ENCODE measurements at places on chromosomes 3 and 15.
A peak's percentile ranks its signal among the peaks of the same experiment; 100 is the strongest.

DNA sequence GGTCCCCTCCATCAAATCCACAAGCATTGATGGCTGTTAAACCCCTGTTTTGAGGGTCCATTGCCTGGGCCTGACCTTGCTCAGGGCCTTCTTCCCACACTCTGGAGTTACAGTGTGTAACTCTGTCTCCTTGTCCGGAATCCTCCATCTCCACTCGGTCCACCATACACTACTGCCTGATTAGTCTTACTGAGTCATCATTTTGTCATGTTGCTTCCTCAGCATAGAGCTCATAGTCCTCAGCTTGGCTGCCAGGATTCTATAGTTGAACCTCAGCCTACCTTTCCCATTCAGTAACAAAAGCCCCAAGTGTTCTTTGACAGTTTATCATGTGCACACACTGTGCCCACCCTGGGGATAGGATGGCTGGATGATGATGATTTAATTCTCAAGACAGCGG lies 113.0 kb downstream of the PDE8A start:
- DNase-seq = peak; percentile 29

GRCh38 chr15:75051191-75051608 lies 27.8 kb downstream of the PPCDC start:
- DNase-seq = no peak

DNA sequence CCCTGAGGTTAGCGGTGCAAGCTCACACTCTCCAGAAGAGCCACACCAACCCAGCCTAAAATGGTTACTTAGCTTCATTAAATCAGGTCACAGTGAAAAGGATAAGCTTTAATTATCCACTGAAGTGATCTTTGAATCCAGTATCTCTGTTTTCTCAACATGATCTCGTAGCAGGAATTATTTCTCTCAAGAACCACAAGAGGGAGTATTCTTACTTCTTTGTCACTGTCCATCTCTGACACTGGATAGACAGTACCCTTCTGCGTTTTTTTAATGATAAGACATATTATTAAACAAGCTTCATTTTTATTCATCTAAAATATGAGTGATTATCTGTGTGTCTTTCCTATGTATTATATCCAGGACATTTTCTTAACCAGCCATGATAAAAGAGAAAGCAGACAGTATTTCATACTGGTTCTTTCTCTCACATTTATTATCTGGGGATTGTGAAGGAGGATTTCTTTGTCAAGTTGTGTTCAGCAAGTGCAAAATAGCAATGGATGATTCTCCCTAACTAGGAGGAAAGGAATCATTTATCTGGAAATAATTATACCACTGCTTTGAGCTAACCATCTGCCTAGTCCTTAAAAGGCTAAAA lies 105.4 kb upstream of the CCDC54 start:
- DNase-seq = no peak

DNA sequence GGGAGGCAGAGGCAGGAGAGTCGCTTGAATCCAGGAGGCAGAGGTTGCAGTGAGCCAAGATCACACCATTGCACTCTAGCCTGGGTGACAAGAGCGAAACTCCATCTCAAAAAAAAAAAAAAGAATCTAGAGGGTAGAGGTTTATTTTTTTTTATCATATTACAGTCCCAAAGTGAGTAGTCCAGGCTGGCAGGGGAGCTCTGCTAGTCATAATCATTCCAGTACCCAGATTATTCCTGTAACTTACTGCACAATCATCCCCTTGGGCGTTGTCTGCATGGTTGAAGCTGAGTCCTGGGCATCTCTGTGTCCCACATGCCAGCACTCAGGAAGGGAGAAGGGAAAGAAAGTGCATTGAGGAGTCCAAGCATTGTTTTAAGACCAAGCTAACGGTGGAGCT lies 8.5 kb downstream of the CRELD1 start:
- DNase-seq = no peak

GRCh38 chr3:45330510-45331295 lies 57.7 kb upstream of the LARS2 start:
- no peak for DNase-seq

DNA sequence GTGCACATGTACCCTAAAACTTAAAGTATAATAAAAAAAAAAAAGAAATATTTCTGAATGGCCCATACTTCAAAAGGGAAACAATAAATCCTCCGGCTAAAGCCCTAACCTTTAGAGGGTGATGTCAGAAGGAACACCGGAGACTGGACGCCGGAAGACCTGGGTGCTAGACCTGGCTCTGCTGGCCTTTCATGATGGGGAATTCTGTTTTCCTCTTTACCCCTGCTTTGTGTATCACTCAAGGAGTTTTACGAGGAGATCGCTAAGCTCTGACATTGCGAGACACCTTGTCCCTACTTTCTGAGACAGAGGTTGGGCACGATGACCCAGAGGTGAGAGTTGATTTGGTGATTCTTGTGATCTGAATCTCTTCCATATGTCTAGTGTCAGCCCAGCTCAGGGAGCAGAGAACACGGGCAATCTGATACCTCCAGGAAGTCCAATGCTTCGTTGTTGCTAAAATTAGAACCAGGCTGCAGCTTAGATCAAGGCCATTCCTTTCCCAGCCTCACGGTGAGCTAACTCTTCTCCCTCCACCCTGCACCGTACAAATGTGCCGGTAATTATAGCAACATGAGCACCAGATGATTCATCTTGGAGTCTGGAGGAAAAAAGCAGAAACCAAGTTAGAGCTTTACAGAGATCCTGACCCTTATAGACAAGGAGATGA lies 42.0 kb upstream of the CFAP161 start:
- DNase-seq = no peak

DNA sequence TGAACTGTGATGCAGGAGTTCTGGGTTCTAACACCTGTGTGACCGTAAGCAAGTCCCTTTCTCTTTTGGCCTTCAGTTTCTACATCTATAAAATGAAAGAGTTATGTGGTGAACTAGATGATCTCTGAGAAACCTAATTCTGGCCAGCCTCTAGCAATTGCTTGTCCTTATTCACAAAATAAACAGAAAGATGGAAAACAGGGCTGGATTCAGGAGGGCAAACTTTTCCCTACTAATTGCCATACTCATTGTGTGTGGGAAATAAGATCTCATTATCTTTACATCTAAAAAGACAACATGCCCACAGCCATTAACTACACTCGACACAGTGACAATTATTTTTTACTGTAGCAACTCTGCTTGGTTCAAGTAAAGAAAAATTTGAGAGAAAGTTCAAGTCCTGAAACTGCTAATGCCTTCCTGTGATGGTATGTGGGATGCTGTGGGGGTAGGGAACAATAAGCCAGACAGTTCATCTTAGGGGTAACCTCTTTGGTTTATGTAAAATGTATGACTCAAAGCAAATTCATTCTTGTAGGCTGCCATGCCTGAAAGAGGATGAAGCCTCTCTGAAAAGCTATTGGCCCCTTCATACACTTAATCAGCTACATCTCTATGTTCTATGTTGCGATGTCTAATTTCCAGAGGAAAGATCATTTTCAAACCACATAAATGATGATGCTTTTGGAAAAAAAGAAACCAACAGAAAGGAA lies 177.6 kb upstream of the BCL6 start:
- DNase-seq = no peak

DNA sequence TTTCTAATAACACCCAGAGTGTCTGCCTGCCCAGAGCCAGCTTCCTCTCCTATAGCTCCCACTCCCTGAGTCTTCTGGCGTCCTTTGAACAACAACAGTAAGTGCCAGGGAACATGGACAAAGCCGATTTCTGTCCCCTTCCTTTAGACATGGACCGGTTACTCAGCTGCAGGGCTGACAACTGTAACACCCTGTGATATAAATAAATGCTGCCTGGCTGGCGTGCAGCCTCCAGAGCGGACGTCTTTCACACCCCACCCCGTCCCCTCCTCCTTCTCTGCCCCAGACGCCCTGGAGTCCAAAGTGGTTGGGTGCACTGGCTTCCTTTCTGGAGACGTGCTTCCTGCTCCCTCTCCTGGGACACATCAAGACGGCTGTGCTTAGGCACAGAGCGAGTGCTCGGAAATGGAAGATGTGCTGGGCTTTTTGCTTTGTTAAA lies 281.9 kb upstream of the LRRFIP2 start:
- no peak for DNase-seq

- no peak for DNase-seq
These were observed 282.1 kb downstream of the ZBTB20 start for GRCh38 chr3:114864970-114865369.

DNA sequence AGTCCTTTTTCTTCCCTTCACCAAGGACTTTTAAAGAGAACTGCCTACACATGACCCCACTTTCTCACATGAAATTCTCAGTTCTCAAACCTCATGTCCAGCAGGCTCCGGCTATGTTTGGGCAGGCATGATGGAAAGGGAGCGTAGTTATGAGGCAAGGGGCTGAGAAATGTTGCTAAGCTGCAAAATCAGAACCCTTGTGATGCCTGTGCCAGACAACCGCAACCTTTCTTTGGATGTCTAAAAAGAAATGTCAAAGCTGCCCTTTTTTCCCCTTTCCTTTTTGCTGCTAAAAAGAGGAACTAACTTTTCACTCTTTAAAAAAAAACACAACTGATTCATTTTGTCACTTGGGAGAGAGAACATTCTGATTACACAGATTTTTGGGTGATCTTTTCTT lies 19.2 kb downstream of the GNB4 start:
- DNase-seq = no peak

All from vagina (tissue), 2 donors.